ENCODE measurements at places on chromosomes 1 and 21.

- DNase-seq, result no peak
Measured at GRCh38 chr1:235087906-235088305, 40.7 kb downstream of the TOMM20 start.

- DNase-seq, result no peak
Measured at GRCh38 chr21:36254106-36254941, 65.7 kb upstream of the MORC3 start.

DNA sequence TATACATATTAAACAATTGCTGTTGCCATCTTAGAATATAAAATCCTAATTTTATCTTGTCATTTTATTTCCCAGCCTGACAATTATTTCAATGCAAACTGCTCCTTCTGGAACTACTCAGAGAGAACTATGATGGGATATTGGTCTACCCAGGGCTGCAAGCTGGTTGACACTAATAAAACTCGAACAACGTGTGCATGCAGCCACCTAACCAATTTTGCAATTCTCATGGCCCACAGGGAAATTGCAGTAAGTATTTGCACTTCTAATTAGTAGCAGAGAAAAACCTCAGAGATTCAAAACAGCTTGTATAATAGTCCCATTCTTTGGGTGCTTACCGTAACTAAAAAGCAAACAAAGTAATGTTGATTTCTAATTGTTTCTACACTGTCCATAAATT is 167.2 kb downstream of the ADGRL2 start:
- no peak for DNase-seq

DNA sequence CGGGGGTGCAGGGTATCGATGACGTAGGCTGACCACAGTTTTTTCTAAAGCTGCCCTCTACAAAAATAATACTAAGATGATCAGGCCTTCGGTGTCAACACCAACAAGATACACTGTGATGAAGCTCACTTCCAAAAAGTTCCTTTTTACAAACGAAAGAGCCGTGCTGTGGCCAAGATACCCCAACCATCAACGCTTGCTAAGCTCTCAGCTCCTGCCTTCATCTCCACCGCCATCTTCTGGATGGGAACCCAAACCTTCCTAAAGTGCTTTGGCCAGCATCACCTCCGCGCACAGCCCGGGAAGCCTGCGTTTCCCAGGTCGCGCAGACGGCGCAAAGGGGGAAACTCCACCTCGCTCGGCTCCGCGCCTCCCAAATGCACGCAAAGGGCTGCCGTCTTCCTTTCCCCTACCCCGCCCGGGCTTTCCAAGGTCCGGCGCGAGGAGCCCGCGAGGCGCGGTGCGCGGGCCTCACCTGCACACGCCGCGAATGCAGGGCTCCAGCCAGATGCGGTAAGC is 541 bp downstream of the USP48 start:
- DNase-seq, result peak; percentile 37

DNA sequence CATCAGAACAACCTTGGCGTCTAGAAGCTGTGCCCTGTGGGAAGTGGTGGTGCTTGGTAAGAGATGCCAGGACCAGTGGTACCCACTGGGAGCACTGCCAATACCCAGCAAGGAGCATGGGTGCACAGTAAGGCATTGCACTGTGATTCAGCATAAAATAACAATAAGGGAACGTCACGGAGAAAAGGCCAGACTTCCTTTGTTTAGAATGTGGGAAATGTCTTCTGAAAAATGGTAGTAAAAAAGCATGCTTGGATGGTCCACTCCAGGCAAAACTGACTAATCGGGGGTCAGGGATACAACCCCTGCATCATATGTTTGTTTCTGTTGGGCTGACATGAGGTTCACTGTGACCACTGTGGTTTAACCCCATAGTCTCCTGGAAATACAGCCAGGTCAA is 14.7 kb downstream of the METTL18 start:
- DNase-seq, result no peak

DNA sequence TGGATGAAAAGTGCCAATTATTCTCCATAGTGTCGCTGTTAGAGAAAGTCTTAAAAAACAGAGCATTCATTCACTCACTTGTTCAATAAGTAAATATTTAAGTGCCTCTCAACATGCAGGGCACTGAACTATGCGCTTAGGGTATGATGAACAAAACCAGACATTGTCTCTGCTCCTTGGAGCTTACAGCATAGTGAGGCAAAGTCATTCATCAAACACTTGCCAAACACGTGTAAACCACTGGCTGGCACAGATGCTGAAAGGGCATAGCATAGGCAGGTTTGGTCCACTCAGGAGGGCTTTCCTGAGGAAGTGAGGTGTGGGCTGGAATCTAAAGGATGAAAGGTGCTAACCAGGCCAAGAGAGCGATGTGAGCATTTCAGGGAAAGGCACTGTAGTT is 27.6 kb upstream of the RD3 start:
- no peak for DNase-seq

DNA sequence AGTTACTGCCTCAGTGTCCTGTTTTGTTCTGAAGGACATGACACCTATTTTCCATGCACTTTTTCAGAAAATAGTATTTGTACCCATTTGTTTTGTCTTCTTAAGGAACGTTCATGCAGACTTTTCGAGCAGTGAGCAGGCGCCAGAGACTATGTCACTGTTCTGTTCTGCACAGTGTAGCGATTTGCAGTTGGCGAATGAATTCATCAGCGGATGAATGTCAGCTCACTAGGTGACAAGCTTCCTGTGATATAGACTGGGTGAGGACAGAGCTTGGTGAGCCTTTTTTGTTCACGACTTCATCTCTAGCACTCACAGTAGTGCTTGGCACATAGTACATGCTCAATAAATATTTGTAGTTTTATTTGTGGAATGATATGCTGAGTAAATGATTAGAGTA is 177.8 kb downstream of the NFIA start:
- no peak for DNase-seq

DNA sequence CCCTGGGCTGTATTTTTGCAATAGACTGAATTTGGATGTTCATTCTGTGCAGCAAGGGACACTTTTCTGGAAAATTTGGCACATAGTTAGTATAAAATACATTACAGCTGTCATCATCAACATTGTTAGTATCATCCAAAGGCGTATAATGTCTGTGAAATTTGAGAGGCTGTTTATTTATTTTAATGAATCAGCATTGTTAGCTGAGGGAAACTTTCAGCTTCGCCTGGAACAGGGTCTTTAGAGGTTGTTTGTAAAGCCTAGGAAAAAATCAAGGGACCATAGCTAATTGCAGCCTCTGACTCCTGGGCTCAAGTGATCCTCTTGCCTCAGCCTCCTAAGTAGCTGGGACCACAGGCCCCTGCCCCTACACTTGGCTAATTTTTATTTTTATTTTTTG is 106.8 kb upstream of the USP24 start:
- DNase-seq, result no peak

GRCh38 chr21:32279377-32279680 is 480 bp upstream of the MIS18A start:
- DNase-seq, result no peak

GRCh38 chr1:34538481-34538880 is 216.4 kb upstream of the GJB5 start:
- DNase-seq, result no peak

- no peak for DNase-seq
Measured at GRCh38 chr1:107889524-107889923, 75.5 kb downstream of the VAV3 start.

- no peak for DNase-seq
Measured at GRCh38 chr1:6688001-6688400, 13.6 kb downstream of the DNAJC11 start.

DNA sequence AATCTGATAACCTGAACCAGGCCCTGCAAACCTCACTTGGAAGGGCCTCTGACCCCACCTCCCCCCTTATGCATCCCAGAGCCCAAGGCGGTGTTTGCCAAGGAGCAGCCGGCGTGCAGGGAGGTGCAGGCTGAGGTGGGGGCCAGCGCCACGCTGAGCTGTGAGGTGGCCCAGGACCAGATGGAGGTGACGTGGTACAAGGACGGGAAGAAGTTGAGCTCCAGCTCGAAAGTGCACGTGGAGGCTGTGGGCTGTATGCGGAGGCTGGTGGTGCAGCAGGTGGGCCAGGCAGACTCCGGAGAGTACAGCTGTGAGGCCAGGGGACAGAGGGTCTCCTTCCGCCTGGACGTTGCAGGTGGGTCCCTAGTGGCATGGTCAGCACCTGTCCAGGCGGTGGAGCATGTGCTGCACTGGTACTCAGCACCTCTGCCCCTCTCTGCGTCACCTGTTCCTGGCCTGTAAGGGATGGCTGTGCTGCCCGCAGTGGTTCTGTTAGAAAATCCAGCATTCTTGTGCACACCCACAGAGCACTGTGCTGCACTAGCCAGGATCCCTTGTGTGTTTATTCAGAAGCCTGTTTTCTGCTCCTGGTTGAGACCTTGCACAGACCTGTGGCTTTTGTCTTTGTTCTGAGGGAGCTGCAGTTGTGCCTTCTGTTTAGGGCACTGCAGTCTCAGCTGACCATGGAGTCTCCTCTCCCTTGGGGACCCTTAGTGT is 11.6 kb downstream of the OBSCN start:
- DNase-seq, result no peak

DNA sequence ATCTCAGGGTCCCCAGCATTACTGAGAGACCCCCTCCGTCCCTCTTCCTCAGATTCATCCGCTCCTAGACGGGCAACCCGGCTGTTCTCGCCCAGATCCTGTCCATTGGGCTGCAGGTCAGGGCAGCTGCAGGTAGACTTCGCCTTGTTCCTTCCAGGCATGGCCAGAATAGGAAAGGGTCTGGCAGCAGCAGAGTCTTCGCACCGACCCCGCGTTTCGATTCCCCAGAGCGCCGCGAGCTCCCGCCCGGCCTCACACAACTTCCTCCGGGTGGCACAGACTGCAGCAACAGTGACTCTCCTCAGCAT is 265 bp downstream of the NRDC start:
- no peak for DNase-seq

GRCh38 chr1:84785271-84786036 is 95.2 kb upstream of the SSX2IP start:
- no peak for DNase-seq

GRCh38 chr1:40848530-40849189 is 13.5 kb downstream of the CITED4 start:
- DNase-seq, result no peak
